Karpas-422 (cell line): ENCODE measurements at places on chromosomes 11 and 22.

- no peaks in the 10 kb centered on the region for H3K27me3 ChIP-seq
- no peak for DNase-seq
- H3K4me3 ChIP-seq, result peak overlapping the region; percentile 42
- peaks cover 26% of the 10 kb centered on the region for H3K36me3 ChIP-seq
These were observed 45.8 kb downstream of the SGSM3 start for GRCh38 chr22:40416267-40416570.

GRCh38 chr11:10087186-10087922 is 206.7 kb downstream of the SBF2 start:
- H3K4me3 ChIP-seq, result no peak overlapping the region
- no peaks in the 10 kb centered on the region for H3K4me1 ChIP-seq
- no peak overlapping the region for H3K27ac ChIP-seq
- DNase-seq, result no peak
- no peaks in the 10 kb centered on the region for H3K27me3 ChIP-seq

GRCh38 chr22:48536541-48537342 is 1290.9 kb downstream of the BRD1 start:
- H3K4me1 ChIP-seq, result no peaks in the 10 kb centered on the region
- no peak for DNase-seq
- H3K27me3 ChIP-seq, result no peaks in the 10 kb centered on the region
- no peaks in the 10 kb centered on the region for H3K36me3 ChIP-seq
- no peak overlapping the region for H3K27ac ChIP-seq

DNA sequence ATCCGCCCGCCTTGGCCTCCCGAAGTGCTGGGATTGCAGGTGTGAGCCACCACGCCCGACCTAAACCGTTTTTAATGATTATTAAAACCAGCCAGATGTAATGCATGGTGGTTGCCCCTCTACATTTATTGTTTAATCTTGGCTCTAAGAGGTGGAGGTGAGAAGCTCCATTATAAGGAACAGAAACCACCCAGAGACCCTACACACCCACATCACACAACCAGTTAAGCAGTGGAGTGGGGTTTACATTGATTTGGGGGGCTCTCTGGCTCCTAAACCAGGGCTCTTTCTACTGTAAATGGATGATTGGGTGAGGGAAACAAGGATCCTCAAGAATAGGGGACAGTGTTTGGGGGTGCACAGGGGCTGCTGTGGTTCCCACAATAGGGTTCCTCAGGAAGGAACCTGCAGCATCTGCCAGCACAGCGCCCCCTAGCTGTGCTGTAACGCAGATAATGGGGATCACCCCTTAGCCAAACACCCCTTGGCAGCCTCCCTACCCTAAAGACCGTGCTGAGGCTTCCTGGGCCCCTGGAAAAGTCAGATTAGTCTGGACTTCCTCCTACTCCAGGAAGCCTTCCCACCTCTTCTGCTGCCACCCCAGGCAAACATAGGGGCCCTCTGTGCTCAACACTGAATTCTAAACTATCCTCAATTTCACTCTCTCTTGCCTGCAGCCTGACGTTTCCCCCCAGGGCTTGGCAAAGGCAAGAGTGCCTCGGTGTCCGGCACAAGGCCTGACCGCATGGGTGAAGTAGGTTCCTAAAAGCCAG is 2.4 kb downstream of the MPST start:
- no peak overlapping the region for H3K27ac ChIP-seq
- H3K4me1 ChIP-seq, result peaks cover 18% of the 10 kb centered on the region
- no peak overlapping the region for H3K4me3 ChIP-seq
- DNase-seq, result peak; percentile 86
- H3K27me3 ChIP-seq, result no peaks in the 10 kb centered on the region
- no peaks in the 10 kb centered on the region for H3K36me3 ChIP-seq

DNA sequence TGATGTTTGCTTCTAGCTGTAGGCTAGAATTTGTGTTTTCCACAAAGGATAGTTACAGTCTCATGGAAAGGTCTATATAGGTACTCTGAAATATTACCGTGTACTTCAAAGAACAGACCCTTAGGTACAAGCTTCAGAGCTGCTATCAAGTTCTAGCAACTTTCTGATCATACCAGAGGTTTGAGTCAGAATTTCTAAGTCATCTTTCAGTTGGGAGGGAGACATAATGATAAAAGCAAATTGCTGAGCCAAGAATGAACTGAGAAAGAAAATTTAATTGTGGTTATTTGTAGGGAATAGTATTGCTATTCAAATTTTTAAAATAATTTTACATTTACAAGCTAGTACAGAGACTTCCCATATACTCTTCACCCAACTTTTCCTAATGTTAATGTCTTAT is 19.9 kb upstream of the ME3 start:
- H3K36me3 ChIP-seq, result no peaks in the 10 kb centered on the region
- H3K4me1 ChIP-seq, result peaks cover 6% of the 10 kb centered on the region; the same call in 1 of the 2 replicates
- H3K27me3 ChIP-seq, result no peaks in the 10 kb centered on the region
- DNase-seq, result no peak
- no peak overlapping the region for H3K27ac ChIP-seq

- DNase-seq, result no peak
- H3K27ac ChIP-seq, result no peak overlapping the region
- H3K4me1 ChIP-seq, result peaks cover 14% of the 10 kb centered on the region
- no peaks in the 10 kb centered on the region for H3K27me3 ChIP-seq
These were observed 772 bp downstream of the NAV2 start for GRCh38 chr11:19713196-19714021.

DNA sequence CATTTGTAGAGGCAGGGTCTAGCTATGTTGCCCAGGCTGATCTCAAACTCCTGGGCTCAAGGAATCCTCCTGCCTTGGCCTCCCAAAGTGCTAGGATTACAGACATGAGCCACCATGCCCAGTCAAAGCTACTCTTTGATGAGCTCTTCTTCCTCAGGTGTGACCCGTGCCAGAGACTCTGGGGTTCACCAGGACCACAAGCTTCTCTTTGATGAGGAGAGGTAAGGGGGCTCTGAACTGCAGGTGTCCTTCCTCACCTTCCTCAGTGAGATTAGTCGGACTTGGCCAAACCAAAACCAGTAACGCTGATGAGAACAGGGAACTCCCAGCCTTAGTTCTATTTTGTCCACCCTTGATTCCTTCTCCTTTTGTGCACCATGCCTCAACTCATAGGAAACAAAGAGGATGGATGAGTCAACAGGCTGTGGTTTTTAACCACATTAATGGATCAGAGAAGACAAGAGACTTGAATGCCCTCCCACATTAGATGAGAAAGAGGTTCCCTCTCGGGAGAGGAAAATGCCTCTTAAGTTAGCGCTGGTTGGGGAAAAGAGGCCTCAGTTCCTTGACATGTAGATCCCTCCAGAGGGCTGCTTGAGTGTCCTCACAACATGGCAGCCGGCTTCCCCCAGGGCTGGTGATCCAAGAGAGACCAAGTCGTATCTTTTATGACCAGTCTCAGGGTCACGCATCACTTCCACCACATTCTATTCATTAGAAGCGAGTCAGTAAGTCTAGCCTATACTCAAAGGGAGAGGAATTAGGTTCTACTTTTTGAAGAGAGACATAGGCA is 25.7 kb upstream of the CTR9 start:
- no peaks in the 10 kb centered on the region for H3K27me3 ChIP-seq
- H3K4me1 ChIP-seq, result no peaks in the 10 kb centered on the region
- H3K4me3 ChIP-seq, result no peak overlapping the region
- no peak overlapping the region for H3K27ac ChIP-seq
- no peaks in the 10 kb centered on the region for H3K36me3 ChIP-seq
- no peak for DNase-seq

DNA sequence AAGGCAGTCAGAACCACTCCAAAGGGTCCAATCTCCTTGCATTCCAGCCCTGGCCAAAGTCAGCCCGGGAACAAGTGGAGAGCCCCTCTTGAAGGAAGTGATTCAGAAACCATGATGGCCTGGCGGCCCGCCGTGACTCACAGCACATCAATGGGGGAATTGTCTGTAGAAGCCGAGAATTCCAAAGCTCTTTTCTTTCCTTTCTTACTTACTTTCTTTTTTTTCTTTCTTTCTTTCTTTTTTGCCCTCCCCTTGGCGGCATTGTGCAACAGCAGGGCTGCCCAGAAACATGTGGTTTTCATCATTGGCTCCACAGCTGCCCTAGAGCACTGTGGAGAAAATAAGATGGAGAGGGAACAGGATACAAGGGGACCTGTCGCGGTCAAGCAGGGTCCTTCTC is 140.2 kb upstream of the TIMP3 start:
- no peaks in the 10 kb centered on the region for H3K27me3 ChIP-seq
- H3K4me3 ChIP-seq, result no peak overlapping the region
- no peak overlapping the region for H3K27ac ChIP-seq

DNA sequence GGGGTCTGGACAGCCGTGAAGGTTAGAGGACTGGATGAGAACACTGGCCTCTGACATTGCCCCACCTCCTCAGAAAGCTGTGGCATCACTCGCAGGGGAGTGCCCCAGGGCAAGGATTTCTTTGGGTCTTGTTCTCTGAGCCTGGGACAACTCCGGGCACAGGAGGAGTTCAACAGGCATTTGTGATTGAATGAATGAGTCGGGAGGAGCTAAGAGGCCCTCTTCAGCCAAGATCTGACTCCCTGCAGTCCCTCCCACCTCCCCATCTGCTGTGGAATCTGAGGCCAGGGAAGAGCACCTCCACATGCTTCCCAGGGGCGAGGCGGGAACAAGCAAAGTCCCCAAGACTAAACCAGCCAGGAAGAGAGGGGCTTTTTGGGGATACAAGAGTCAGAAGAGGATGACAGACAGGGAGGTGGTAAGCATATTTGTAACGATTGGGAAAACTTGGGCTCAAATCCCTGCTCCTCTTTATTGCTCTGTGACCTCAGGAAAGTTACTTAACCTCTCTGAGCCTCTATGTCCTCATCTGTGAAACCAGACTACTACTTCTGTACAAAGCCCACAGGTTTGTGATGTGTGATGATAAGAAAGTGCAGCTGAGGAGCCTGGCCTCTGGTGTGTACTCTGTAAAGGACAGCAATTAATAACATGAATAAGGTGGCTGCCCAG is 6.4 kb downstream of the TP53I11 start:
- H3K27me3 ChIP-seq, result no peaks in the 10 kb centered on the region
- DNase-seq, result no peak
- H3K4me3 ChIP-seq, result no peak overlapping the region
- peaks cover 28% of the 10 kb centered on the region for H3K4me1 ChIP-seq

DNA sequence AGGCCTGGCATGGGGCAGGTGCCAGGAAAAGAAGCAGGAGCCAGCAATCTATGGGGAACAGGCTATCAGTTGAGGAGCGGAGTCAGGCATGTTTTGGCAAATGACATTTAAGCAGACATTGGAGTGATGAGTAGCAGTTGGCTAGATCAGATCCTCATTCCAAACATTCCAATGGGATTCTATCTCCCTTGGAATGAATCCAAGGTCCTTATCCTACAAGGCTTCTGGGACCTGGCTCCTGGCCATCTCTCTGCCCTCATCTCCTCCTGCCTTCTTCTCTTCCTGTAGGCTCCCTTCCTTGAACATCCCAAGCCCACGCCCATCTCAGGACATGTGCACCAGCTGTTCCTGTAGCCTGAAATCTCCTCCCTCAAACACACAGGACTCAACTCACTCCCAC is 1074.5 kb downstream of the TBC1D22A start:
- no peak for DNase-seq
- no peak overlapping the region for H3K4me3 ChIP-seq
- H3K4me1 ChIP-seq, result peaks cover 33% of the 10 kb centered on the region
- no peaks in the 10 kb centered on the region for H3K36me3 ChIP-seq
- no peaks in the 10 kb centered on the region for H3K27me3 ChIP-seq

GRCh38 chr11:107860688-107861087 is 2.1 kb upstream of the SLC35F2 start:
- no peaks in the 10 kb centered on the region for H3K27me3 ChIP-seq
- no peak overlapping the region for H3K27ac ChIP-seq
- no peak for DNase-seq
- H3K4me1 ChIP-seq, result peaks cover 24% of the 10 kb centered on the region
- no peaks in the 10 kb centered on the region for H3K36me3 ChIP-seq

DNA sequence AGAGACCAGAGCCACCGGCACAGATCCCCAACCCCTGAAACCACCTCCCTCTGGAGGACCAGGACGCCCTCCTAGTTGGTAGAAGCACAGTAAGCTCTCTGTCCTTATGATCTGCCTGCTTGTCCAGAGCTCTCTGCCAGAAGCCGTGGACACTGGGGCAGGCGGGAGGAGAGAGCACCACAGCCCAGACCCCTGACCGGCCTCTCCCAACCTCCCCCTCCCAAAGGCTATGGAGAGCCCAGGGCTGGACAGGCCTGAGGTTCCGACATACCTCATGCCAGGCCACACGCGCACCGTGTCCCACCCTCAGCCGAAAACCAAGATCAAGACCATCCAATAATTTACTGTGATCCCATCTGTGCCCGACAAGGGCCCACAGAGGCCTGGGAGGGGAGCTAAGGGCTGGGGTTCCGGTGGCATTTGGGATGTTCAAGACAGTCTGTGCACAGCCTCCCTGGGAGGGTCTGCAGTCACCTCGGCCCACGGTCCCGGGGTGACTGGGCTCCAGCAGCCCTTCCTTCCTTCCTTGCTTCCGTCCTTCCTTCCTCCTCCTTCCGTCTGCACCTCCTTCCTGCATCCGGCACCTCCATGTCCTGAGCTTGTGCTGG is 3.4 kb downstream of the HRAS start:
- H3K27me3 ChIP-seq, result no peaks in the 10 kb centered on the region
- no peak for DNase-seq
- no peak overlapping the region for H3K4me3 ChIP-seq
- no peak overlapping the region for H3K27ac ChIP-seq
- peaks cover 23% of the 10 kb centered on the region for H3K4me1 ChIP-seq
- no peaks in the 10 kb centered on the region; the same call in 1 of the 2 replicates for H3K36me3 ChIP-seq

- no peaks in the 10 kb centered on the region for H3K4me1 ChIP-seq
- H3K36me3 ChIP-seq, result no peaks in the 10 kb centered on the region
- DNase-seq, result peak; percentile 42
- H3K27me3 ChIP-seq, result no peaks in the 10 kb centered on the region
- H3K27ac ChIP-seq, result no peak overlapping the region
- H3K4me3 ChIP-seq, result no peak overlapping the region
These were observed 36.8 kb downstream of the BARX2 start for GRCh38 chr11:129412494-129412893.

- no peaks in the 10 kb centered on the region for H3K36me3 ChIP-seq
- H3K27ac ChIP-seq, result peak overlapping the region; percentile 99
- H3K4me1 ChIP-seq, result peaks cover 70% of the 10 kb centered on the region
These were observed 22.7 kb upstream of the GRAMD1B start for GRCh38 chr11:123407130-123407995.

GRCh38 chr11:110951950-110952503 is 239.8 kb upstream of the ARHGAP20 start:
- H3K4me3 ChIP-seq, result no peak overlapping the region
- H3K36me3 ChIP-seq, result no peaks in the 10 kb centered on the region
- H3K4me1 ChIP-seq, result no peaks in the 10 kb centered on the region
- no peak for DNase-seq

- no peak for DNase-seq
- no peaks in the 10 kb centered on the region for H3K4me1 ChIP-seq
- H3K4me3 ChIP-seq, result no peak overlapping the region
- H3K27ac ChIP-seq, result no peak overlapping the region
- H3K36me3 ChIP-seq, result no peaks in the 10 kb centered on the region
These were observed 88.2 kb upstream of the LDLRAD3 start for GRCh38 chr11:35855671-35856070.

GRCh38 chr11:116835042-116835772 is 2.2 kb downstream of the APOA1 start:
- peak overlapping the region; percentile 57; the same call in 1 of the 2 replicates for H3K4me3 ChIP-seq
- H3K36me3 ChIP-seq, result no peaks in the 10 kb centered on the region
- H3K27me3 ChIP-seq, result no peaks in the 10 kb centered on the region
- no peak for DNase-seq
- H3K4me1 ChIP-seq, result peaks cover 7% of the 10 kb centered on the region
- no peak overlapping the region for H3K27ac ChIP-seq
